Uterine smooth muscle cell (primary cell): ENCODE measurements at places on chromosomes 7 and 10. TPM values are rescaled to one million over a fixed set of nuclear protein-coding genes. Genes with fewer than 3 reads are reported as not detected.

The SNCG gene
- total RNA-seq: 7.2 and 7.5 TPM in 2 replicates

The NEUROD6 gene
- not detected in 2 replicates for total RNA-seq

The WEE2 gene
- total RNA-seq: not detected in 2 replicates

The C7orf33 gene
- total RNA-seq: not detected in 2 replicates

The PLEKHS1 gene
- not detected in 2 replicates for total RNA-seq

The SBDS gene
- total RNA-seq: 89.4 and 94.7 TPM in 2 replicates

The VGF gene
- total RNA-seq: 198 and 249 TPM in 2 replicates

The PRLHR gene
- 0.12 TPM in 1 of 2 replicates, not detected in the other for total RNA-seq

The SPDYE9 gene
- total RNA-seq: not detected in 2 replicates

The ATOH7 gene
- not detected in 2 replicates for total RNA-seq

The FAM24B gene
- 4.2 and 9.0 TPM in 2 replicates for total RNA-seq

The PVRIG gene
- not detected in 2 replicates for total RNA-seq

The CYP2C18 gene
- total RNA-seq: not detected in 2 replicates

The SYNPO2L gene
- under 0.01 TPM in 1 of 2 replicates, not detected in the other for total RNA-seq

The GHITM gene
- 230 and 234 TPM in 2 replicates for total RNA-seq

The HECTD2 gene
- 11.5 and 12.3 TPM in 2 replicates for total RNA-seq

The AGR3 gene
- total RNA-seq: not detected in 2 replicates

The GAD2 gene
- not detected in 2 replicates for total RNA-seq

The CAMK2B gene
- total RNA-seq: under 0.01 TPM in 1 of 2 replicates, not detected in the other

The SFMBT2 gene
- total RNA-seq: 3.5 and 4.1 TPM in 2 replicates

The ABCC2 gene
- total RNA-seq: 0.55 and 0.75 TPM in 2 replicates

The CLDN4 gene
- total RNA-seq: 58.2 and 84.7 TPM in 2 replicates

The CPA1 gene
- not detected in 2 replicates for total RNA-seq

The HOXA10 gene
- 12.6 and 14.5 TPM in 2 replicates for total RNA-seq

The ANKRD26 gene
- total RNA-seq: 13.4 and 14.6 TPM in 2 replicates

The HDAC9 gene
- total RNA-seq: 20.2 and 40.5 TPM in 2 replicates
